Kidney capillary endothelial cell (primary cell): ENCODE measurements at places on chromosomes 7 and 10.

DNA sequence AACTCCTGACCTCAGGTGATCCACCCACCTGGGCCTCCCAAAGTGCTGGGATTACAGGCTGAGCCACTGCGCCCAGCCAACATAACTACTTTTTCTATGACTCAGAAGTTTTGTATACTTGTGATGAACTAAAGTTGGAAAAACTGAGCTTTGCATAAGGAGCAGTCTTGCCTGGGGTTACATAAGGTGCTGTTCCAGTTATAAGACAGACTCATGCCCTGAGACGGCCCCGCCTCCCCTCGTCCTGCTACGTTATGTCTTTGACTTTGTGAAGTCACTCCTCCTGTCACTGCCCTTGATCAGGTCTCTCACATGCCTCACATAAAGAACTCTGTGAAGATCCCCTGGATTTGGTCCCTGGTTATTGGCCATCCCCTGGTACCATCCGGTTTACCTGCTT, 40.4 kb upstream of the OPN4 start:
- no peak for DNase-seq

DNA sequence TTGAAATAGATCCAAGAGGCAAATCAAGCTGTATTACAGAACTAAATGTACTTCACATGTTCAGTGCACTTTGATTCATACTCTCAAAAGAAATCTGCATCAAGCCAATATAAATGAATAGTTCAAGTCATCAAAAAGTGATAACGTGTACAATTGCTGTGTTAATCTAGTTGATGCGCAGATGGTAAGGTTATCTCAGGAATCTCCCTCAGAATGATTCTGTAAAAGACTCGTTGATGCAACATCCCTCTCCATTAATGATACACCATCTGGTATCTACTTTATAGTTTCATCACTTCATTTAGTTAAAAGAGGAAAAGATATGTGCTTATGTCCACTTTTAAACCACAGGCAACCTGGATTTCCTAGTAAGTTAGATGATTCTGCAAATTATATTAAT, 200.6 kb downstream of the CHCHD3 start:
- no peak for DNase-seq

- no peak for DNase-seq
These were observed 52.9 kb downstream of the NEURL1 start for GRCh38 chr10:103546401-103546800.

GRCh38 chr10:14958872-14959220, 342 bp upstream of the MEIG1 start:
- no peak for DNase-seq

DNA sequence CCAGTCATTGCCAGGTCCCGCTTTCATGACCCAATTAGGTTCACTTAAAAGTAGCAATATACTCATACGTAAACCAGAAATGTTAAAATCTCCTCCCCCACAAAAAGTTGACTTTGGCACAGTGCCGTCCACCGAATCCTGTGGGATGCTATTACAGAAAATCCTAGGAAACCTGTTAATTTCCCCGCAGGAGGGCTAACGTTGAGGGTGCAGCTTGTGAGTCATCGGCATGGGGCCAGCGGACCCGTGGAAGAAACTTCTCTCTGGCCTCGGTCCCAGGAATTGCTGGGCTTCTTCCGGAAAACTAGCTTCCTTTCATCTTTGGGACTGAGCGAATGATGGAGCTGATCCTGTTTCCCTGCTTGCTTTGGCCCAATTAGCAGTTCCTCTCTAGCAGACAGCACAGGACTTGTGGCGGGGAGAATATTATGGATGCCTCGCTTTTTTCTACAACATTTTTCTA, 13.5 kb downstream of the CRYGN start:
- DNase-seq = no peak

DNA sequence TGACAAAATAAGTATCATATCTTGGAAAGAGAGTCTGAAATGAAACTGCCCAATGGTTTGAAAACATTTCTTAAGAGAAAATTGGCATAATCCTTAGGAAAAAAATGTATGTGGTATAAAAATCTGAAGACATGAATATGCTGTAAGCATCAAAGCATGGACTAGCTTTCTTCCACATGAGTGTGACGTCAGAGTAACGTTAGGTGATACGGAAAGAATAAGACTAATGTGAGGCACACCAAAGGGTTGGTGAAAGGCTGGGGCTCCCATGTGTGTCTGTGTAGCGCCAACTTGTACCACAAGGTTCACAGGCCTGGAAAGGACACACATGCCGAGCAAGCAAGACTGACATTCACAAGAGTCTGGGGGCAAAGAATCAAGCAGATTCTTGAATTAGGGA, 238.1 kb upstream of the GLI3 start:
- DNase-seq = no peak

- DNase-seq = no peak
These were observed 37.1 kb downstream of the MTURN start for GRCh38 chr7:30171766-30172447.

- DNase-seq = peak; percentile 9
These were observed 621.9 kb downstream of the ACTR3B start for GRCh38 chr7:153381275-153382040.

DNA sequence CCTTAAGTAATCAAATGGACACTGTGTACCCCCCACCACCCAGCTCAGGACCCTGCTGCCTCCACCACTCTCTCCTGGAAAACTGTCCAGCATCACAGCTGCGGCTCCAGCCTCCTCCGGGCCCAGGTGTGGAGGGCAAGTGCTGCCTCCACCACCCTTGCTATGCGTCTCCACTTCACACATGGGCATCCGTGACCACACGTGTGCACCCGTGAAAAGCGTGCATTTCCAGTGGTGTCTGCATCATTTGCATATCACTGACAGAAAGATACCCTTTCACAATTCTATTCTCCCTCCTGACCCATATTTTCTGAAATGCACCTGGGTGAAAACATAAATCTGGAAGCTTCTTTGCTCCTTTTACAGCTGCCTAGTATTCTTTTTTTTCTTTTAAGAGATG, 89.7 kb upstream of the PDGFA start:
- DNase-seq = no peak

DNA sequence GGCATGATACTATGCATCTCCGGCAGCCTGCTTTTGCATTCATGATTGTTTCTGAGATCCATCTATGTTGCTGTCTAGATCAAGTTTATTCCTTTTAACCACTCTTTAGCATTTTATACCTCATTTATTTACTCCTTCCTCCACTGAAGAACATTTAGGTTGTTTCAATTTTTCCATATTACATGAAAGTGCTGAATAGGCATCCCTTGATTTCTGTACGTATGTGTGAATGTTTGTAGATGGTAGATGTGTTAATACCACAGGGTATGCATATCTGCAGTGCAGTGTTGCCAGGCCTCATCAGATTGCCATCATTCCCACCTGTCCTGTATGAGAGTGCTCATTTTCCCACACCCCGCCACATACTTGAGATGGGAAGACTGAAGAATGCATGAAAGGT, 13.9 kb downstream of the ARPC1A start:
- no peak for DNase-seq

GRCh38 chr10:93115661-93116383, 42.1 kb downstream of the CYP26A1 start:
- DNase-seq = peak; percentile 34

DNA sequence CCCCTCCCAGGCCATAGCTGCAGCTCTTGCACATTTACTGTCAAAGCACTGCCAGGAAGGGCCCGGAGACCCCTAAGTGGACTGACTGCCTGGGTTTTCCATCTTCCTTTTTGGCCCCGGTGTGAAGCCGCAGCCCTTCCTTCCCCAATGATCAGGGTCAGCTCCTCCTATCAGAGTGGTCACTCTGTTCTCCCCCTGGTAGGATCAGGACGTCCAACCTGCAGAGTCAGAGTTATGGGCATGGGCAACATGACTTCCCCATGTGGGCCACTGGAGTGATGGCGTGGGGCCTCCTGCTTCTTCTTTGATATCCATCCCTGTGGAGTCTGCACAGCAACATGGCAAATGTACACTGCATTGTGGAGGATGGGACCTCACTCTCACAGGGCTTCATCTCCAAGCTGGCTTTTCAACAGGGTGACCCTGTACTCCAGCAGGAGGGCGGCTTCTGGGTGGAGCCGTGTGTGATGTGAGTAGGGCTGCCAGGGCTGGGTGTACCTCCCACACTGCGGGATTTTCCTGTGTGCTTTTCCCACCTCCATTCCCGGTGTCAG, 6.4 kb upstream of the RAMP3 start:
- DNase-seq = no peak

GRCh38 chr7:68892236-68892635, 706.0 kb upstream of the AUTS2 start:
- no peak for DNase-seq

- no peak for DNase-seq
These were observed 59.0 kb downstream of the BUB3 start for GRCh38 chr10:123213192-123213591.

DNA sequence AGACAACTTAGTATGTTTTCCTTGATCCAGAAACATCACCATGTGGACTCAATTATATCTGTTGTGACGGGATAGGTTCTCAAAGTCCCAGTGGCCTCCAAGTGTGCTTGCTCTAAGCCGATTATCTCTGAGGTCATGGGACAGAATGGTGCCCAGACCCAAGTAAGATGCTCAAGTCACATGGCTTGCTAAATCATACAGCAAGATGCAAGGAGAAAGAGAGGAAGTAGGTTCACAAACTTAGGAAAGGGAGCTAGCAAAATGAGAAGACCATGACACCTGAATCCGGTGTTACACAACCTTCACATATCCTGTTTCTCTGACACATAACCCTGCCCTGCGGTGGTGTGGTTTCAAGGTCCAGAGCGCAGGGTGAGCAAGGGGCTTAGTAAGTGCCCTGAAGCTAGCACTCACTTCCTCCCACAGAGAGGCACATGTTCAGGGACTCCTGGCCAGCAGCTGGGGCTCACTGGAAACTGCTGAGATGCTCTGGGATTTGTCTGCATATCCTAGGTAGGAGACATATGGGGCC, 590.9 kb upstream of the ANKRD30A start:
- peak; percentile 84 for DNase-seq

DNA sequence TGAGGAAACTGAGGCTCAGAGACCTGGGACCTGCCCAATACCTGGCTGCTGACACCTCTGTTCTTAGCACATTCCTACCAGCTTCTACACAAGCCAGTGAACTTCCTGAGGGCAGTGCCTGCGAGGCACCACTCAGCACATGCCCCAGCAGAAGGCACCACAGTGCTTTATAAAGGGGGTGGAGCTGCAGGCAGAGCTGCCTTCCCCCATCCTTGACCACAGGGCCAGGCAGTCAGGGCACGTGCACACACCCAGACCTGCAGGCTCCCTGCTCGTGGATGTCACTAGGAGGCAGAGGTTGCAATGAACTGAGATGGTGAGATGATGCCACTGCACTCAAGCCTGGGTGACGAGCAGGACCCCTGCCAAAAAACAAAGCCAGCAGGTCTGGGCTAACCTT, 39.2 kb upstream of the TUBB8 start:
- no peak for DNase-seq
